ENCODE measurements at places on chromosomes 6 and 20. TPM values are rescaled to one million over a fixed set of nuclear protein-coding genes. Genes with fewer than 3 reads are reported as not detected.

SAMD3 gene
- 1.1 TPM for polyA plus RNA-seq

HM13 gene
- 154 TPM for polyA plus RNA-seq

DNA sequence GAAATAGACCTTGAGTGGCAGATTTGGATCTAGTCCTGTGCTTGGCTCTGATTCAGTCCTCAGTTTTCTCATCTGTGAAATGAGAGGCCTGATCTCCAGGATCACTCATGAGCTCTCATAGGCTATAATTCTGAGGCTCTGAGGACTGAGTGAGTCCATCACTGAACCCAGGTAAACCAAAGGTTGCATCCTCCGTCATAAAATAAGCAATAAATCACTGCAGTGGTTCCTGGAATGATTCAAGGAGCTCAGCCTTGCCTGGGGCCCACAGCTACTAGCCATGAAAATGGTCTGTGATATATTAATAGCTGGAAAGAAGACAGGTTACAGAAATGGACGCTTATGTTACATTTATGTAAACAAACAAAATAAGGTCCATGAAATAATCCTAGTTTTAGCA is 124.8 kb downstream of the MAP3K7 start:
- no peak for DNase-seq

DNA sequence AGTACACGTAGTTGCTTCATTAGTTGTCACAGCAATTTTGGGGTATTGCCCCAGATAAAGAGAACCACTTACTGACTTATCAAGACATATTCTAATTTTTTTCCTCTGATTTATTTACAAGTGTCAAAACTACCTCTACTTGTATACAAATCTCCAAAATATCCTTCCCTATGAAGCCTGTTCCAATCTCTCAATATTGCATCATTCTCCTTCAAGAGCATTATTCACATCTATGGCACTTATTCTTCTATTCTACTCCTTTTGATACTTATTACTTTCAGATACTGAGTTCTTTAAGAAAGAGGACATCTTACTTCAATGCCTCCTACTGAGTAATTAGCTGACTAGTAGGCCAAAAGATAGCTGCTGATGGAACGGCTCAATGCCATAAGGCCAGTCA is 105.2 kb downstream of the SMLR1 start:
- DNase-seq, result no peak

OVOL2 gene
- 4.1 TPM for polyA plus RNA-seq

Measured in kidney (tissue), 22 donors.